T-helper 2 cell (primary cell): ENCODE measurements at places on chromosomes 3 and 15.

GRCh38 chr15:22224241-22224671, 143.9 kb downstream of the OR4M2 start:
- no peak for DNase-seq

DNA sequence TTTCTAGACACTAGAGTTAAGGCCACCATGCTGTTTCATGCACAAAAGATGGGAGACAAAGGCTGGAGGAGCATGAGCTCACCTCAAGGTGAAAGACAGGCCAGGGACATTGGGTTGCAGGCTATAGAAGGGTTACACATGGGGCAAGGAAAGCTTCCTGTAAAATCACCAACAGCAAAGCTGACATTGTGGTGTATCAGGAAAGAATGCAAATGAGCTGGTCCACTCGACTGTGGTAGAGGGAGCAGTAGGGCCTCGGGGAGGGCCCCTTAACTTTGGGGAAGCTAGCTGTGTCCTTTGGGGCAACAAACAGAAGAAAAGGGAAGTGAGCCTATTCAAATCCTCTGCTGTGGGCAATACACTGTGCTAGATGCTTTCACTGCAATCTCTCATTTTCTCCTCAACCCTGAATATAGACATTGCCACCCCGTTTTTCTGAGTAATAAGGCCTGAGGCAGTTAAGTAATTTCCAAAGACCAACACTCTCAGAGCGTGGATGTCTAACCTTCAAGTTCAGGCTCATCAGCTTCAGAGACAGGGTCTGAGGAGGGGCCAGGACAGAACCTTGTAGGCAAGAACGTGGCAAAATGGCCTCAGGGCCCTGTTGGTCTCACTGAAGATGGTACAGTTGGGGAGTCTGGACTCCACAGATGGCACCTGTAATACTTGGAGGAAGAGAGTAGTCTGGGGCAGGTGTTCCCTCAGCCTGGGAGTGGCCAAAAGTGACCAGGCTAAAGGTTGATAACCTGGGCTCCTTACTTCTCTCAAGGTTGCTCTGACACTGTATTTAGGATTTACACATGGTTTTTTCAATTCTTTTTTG, 24.1 kb downstream of the CX3CR1 start:
- DNase-seq, result no peak

GRCh38 chr3:61559136-61559731, 2.1 kb upstream of the PTPRG start:
- DNase-seq, result no peak

DNA sequence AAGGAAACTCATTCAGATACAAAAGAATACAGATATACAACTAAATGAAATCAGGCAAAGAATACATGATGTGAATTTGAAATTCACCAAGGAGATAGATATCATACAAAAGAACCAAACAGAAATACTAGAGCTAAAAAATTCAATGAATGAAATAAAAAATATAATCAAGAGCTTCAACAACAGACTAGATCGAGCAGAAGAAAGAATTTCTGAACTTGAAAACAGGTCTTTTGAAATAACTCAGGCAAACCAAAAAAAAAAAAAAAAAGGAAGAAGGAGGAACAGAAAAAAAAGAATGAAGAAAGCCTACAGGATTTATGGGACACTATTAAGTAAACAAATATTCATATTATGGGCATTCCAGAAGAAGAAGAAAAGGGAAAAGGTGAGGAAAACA, 137.8 kb downstream of the DMXL2 start:
- no peak for DNase-seq

- no peak for DNase-seq
These were observed 723.5 kb downstream of the NLGN1 start for GRCh38 chr3:174120997-174121396.

DNA sequence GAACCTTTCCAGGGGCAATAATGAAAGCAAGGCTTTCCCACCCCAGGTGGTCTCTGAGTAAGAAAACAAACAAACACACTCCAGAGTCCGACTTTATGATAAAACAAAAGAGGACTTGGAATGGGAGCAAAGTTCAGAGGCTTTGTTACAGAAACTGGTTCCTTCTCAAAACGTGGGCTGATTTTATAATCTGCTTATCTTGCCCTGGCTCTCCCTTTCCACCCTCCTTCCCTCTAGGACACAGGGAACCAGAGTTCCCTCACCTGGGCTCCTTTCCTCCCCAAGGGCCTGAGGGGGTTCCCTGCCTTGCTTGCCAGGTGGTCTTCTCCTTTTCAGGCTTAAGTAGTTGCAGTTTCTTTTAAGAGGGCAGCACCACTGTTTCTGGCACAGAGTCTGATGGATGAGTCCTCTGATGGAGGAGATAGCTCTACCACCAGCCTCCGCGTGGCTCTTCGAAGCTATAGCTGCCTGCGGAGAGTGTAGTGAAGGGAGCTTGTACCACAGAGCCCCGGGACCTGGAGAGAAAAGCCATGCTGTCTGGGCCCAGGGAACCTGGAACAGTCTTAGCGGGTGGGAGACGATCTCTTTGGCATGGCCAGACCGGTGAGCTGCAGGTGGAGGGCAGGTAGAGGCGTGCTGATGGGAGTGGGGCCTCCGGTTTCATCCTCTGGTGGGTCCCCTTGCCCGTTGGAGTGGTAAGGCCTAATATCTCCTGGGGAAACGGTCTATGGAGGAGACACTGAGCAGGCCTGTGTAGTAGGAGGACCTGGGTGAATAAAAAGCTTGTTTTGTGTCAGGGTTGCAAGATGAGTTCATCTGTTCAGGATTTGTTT, 68.7 kb downstream of the SMAD6 start:
- no peak for DNase-seq

DNA sequence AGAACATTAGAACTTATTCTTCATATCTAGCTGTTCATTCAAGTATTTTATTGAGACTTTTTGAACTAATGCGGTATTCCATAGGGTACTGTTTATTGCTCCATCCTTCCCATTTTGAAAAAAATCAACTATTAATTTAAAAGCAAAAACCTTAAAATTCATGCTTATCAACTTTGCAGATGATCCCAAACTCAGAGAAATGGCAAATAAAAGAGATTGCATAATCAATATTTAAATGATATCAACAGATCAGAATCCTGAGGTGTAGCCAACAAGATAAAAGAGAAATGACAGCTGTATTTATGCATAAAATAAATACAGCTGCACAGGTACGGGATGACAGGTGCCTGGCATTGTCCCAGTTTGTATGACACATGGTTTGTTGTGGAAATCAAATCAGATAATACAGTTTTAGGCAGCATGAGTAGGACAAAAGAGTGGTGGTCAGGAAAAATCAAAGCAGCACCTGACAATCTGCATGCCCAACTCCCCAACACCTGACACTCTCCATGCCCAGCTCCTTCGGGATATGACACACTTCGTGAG, 42.4 kb upstream of the CMTM8 start:
- no peak for DNase-seq

- no peak for DNase-seq
These were observed 97.1 kb upstream of the IQSEC1 start for GRCh38 chr3:13170317-13170716.

- no peak for DNase-seq
These were observed 91.2 kb downstream of the FILIP1L start for GRCh38 chr3:100023150-100023549.

DNA sequence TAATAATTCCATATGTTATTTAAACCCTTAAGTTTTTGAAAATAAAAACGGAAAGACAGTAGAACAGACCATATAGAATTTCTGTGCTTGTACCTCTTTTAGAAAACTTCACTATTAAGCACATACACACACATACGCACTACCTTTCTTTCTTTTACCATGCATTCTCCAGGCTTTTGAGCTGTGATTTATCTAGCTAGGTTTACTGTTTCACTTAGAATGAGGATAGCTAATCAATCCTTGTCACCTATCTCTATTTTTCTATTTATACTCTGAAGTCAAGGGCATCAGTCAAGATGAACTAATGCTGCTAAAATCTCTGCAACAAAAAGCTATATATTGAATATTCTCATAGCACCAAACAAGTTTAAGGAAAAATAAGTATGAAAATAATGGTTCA, 43.2 kb downstream of the GOLIM4 start:
- DNase-seq, result no peak

DNA sequence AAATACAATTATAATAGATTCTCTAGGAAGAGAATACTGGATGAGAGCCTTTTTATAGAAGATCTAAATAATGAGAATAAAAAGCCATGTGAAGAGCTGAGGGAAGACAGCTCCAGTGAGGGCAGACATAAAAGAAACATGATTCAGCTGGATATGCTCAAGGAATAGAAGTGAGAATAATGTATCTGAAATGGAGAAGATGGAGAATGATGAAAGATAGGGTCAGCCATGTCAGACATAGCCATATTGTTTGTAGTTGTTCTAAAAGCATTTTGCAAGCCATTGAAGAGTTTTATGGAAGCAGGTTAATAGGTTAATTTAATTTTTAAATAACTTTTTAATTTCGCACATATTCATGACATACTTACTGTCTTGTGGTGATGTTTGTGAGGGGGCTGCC, 713.5 kb upstream of the ARPP21 start:
- DNase-seq, result no peak

DNA sequence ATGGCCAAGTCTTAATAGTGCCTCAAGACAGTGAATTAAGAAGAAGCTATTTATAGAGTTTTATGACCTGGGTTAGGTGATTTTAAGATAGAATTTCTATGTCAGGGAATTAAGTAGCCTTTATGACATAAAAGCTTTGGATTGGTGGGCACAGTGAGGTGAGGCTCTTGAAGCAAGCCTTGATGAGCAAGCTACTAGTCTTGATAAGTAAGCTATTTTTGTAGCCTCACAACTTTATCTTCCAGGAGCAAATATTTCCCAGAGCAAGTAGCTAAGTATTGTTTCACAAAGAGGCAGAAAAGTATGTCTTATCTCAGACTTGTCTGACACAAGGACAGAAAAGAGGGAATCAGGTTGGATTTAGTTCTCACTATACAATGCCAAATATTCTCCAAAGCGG, 491.7 kb upstream of the RASGRP1 start:
- DNase-seq, result no peak

DNA sequence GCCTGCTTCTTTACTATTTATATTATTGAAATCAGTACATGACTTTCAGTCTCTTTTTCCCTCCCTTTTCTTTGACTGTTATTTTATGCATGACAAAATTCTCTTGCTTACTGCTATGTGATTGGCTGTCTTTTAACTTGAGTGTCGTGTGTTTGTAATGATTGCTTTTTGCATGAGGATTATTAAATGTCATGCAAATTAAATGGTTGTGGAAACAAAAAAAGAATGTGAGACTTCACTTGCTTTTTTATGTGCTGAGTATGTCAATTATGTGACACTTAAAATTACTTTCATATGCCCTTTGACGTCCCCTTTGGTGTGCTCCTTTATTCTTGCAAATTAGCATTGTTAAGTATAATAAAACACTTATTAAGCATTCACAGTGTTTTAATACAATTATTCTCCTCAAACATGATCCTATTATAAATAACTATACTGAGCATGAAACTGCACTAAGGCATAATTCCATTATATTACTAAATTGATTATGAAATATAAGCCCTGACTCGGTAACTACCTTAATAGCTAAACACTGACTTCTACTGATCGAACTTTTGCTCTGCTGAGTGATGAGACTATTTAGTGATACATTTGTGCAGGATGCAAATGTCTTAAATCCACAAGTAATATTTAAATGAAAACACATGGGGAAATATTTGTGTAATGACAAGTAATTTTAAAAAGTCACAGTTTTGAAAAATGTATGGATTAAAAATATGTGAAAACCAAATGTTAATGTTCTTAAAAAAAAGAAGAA, 401.7 kb downstream of the NLGN1 start:
- no peak for DNase-seq

- no peak for DNase-seq
These were observed 651.6 kb downstream of the NTRK3 start for GRCh38 chr15:87604857-87605446.

GRCh38 chr3:59809016-59809415, 759.2 kb upstream of the CFAP20DC start:
- DNase-seq, result no peak

- no peak for DNase-seq
These were observed 56.7 kb downstream of the RPL22L1 start for GRCh38 chr3:170813266-170813665.

DNA sequence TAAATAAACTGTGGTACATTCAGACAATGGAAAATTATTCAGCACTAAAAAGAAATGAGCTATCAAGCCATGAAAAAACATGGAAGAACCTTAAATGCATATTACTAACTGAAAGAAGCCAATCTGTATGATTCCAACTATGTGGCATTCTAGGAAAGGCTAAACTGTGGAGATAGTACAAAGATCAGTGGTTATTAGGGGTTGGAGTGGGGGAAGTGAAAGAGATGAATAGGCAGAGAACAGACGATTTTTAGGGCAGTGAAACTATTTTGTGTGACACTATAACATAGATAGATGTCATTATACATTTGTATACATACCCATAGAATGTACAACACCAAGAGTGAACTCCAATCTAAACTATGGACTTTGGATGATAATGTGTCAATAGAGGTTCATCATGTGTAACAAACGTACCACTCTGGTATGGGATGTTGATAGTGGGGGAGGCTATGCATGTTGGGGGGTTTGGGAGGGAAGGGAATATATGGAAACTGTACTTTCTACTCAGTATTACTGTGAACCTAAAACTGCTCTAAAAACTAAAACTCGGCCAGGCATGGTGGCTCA, 29.0 kb downstream of the RAB27A start:
- no peak for DNase-seq

GRCh38 chr15:69979783-69980182, 117.9 kb downstream of the TLE3 start:
- DNase-seq, result no peak

- DNase-seq, result no peak
These were observed 316.5 kb downstream of the GBE1 start for GRCh38 chr3:81444817-81445460.

GRCh38 chr3:79766496-79767193, 1.2 kb downstream of the ROBO1 start:
- DNase-seq, result no peak

GRCh38 chr15:33839540-33839939, 128.8 kb upstream of the CHRM5 start:
- DNase-seq, result no peak

DNA sequence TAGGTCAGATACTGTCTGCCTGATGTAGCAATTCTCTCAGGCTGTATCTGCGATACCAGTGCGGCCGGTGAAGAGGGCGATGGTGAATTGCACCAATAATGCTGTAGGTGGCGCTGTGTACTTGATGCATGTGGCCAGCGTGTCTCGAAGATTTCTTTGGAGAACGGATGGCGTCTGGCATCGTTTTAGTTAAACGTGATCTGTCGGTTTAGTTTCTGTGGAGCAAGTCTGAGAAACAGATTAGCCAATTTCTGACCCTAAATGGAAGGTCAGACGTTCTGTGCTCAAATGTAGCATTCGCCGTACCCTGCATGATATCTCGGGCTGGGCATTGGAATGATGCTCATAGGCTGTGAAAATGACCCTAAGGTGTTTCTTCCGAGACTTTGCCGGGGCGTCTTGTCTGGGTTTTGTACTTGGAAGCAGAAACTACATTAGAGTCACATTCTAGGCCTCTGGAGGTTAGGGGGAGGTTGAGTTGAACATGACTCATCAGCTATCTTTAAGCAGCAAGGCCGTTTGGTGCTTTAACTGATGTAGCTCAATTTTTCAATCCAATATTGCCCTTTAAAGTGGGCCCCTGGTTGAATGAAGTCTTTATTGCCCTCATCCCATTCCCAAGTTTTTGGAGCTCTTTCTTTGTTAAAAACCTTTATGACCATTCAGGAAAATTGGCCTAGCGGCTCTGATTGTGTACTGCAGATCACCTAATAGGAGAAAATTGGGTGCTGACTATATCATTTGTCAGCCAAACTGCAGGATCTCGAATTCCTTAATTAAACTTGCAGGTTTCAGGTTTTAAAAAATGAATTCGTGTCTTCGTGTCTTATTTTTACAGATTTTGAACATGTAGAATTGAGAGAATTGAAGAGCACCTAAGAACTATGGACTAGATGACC, 80.0 kb downstream of the SQOR start:
- no peak for DNase-seq
